ENCODE measurements at places on chromosomes 7 and 10.

DNA sequence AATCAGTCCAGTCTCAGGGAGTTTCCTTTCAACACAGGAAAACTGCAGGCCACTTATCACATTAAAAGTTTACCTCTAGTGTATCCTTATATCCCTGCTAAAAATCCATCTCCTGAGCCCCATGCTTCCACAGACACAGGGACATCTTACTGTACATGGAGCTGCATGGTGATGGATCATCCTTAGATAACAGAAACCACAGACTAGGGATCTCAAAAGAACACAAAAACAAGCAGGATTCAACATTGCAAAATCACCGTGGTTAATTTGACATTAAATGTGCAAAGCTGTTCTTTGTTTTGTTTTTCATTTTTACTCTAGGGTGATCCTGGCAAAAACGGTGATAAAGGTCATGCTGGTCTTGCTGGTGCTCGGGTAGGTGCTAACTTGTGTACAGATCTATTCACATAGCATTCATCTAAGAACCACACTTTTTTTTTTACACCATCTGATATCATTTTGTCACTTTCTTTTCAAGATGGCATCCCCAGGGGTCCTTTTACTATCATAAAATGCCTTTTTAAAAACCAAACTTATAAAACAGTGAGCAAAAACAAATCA, 18.1 kb downstream of the COL1A2 start:
- DNase-seq: no peak

DNA sequence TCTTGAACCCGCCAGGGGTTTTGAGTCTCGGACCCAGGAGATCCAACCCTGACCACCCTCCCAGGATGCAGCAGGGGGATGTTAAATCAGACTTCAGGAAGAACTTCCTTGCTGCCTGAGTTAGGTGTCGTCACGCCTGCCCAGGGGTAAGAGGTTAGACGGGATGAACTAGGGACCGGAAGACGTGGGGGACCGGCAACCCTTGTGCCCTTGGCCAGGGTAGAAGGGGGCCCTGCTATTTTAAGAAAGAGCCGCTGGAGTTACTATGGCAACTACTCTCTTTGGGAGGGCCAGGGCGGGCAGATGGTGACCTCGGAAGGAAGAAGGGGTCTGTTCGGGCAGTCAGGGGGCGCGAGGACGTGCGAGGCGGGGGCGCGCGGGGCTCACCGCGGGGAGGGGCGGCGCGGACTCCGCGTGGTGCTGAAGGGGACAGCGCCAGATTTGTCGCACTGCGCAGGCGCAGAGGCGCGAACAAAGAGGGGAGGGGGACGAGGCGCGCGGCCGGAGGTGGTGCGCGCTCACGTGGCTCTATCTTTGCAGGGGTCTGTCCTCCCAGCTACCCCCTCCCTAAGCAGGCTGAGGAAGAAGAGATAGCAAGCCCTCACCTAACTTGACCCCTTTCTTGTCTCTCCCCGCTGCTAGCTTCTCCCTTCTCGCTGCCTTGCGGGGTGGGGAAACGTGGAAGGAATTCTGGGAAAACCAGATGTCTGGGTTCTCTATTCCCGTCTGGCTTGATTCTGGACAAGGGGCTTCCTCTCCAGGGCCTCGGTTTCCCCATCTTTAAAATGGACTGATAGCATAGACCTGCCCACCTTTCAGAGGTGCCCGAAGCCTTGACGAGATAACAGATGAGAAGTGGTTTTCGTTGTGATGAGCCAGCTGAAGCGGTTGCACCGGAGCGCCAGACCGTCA, 940 bp upstream of the PSD start:
- no peak for DNase-seq

- no peak for DNase-seq
Measured at GRCh38 chr10:45239642-45240041, 75.8 kb downstream of the OR13A1 start.

DNA sequence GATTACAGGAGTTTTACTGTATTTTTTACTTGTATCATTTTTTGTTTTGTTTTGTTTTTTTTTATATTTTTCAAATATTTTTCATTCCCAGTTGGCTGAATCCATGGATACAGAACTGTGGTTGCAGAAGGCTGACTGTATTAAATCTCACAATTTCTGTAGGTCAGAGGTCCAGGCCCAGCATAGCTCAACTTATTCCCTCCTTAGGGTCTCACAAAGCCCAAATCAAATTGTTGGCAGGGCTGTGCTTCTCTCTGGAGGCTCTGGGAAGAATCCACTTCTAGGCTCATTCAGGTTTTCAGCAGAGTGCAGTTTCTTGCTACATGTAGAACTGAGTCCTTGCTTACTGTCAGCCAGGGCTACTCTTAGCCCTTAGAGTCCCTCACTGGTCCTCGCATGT, 22.6 kb downstream of the TSPAN14 start:
- no peak for DNase-seq

DNA sequence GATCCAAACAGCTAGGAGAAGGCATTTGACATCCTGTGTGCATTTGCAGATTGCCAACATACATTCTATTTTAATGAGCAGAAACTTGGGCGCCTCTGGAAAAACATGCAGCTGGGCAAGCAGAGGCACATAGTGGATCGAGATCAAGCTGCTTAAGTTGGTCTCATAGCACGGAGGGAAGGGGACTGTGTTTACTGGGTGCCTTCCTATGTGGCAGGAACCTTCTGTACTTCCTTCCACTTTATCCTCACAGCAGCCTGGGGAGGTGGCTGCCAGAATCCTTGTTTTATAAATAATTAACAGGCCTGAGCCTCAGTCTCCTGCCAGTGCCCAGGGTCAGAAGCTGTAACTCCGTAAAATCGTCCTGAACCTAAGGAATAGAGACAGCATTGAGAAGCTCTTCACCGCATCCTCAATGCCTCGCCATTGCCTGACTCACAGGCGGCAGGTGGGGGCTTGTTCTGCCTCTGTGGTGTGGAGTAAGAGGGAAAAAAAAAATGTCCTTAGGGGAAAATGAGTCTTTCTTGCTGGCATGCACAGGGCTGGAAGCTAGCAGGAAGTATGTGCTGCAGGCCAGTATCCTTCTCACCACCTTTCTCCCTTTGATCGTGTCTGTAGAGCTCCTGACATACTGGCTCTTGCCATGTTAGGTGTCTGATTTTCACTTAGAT, 6.2 kb downstream of the VWA2 start:
- DNase-seq: no peak

- no peak for DNase-seq
Measured at GRCh38 chr10:70432561-70433263, 8.8 kb downstream of the NODAL start.

DNA sequence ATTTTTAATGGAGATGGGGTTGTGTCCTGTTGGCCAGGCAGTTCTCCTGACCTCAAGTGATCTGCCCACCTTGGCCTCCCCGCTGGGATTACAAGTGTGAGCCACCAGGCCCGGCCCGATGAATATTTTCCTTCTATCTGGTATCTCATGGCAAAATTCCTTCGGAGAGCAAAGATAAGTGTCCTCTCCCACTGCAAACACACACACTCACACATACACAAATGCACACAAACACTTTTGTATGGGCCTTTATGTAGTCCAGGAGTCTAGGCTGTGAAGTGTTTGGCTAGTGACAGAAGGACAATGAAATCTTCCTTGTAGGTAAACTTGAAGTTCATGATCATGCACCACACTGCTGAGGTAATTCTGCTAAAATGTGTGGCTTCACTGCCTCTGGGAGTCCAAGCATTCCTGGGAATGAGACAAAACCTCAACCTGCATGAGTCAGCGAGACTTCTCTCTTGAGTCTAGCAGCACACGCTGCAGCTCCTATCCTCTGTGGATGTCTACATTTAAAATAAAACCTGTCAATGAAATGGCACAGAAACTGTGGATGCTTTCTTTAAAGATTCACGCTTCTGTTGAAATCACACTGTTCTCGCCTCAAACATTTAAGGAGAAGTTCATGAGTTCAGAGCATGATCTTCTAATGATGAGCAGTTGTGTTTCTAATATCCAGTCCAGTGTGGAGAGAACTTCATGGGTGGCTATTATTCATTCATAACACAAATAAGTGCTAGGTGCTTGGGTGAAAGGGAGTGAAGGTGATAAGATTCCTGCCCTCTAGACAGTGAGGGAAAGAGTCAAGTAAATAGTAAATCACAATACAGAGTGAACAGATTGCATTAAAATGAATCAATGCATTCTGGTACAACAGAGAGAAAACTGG, 96.5 kb downstream of the NRP1 start:
- no peak for DNase-seq

DNA sequence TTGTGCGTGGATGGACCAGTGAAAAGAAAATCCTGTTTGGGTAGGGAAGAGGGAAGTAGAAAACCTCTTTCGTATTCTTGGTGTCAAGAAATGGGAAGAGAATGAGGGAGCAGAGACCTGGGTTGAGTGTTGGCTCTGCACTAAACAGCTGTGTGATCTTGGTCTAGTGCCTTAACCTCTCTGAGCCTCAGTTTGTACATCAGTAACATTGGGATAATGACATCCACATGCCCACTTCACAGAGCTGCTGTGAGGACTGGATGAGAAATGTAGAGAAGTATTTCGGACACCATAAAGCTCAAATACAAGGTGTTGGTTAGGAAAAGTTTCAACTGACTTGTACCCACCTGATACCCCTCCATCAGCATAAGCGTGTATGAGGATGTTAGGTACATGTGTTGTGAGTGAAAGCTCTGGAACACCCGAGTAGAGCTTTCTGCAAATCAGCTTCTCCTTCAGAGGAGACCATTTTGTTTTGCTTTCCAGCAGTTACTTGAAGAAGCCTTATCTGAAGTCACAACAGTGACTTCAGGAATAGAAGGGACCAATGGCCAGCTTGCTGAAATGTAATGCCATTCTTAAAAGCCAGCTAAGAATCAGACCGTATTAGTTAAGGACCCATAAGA, 11.2 kb downstream of the TRIM56 start:
- no peak for DNase-seq

- DNase-seq: no peak
Measured at GRCh38 chr10:508726-509125, 180.7 kb downstream of the DIP2C start.

GRCh38 chr7:122302761-122303530, 1.6 kb downstream of the FEZF1 start:
- no peak for DNase-seq

- no peak for DNase-seq
Measured at GRCh38 chr7:102036958-102037357, 219.5 kb downstream of the CUX1 start.

DNA sequence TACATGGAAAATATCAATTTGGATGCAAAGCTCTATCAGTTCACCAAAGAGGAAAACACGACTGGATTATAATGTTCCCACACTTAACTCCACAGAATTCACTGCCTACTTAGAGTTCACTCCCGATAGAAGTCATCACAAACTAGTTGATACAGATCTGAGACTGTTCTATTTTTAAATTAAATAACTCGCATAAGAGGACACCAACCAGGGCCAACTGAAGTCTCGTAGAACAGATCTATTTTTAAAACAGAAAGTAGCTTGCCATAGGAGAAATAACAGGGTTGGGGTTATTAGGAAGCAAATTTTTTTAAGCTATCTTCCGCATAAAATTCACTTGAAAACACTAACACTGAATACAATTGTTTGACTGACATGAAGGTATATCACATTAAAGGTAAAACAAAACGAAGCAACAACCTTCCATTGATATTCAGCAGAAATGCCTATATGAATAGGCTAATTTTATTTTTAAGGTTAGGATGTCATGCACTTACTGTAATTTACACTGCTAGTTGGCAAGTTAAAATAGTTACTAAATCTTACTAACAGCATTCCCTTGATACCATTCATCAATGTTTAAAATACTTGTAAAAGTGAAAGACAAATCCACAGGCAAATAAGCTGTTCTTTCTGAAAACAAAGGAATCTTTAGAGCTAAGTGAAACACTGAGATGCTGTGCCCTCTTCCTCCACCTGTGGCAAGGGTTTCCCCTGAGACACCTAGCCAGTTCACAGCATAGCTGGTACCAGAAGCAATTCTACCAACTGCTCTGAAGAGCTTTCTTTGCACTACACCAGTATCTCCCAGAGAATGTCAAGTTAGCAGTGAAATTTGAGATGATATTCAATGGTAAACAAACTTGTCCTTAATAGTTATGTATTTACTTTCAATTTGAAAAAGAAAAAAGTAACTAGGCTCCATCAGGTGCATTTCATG, 186.7 kb upstream of the ANK3 start:
- no peak for DNase-seq

DNA sequence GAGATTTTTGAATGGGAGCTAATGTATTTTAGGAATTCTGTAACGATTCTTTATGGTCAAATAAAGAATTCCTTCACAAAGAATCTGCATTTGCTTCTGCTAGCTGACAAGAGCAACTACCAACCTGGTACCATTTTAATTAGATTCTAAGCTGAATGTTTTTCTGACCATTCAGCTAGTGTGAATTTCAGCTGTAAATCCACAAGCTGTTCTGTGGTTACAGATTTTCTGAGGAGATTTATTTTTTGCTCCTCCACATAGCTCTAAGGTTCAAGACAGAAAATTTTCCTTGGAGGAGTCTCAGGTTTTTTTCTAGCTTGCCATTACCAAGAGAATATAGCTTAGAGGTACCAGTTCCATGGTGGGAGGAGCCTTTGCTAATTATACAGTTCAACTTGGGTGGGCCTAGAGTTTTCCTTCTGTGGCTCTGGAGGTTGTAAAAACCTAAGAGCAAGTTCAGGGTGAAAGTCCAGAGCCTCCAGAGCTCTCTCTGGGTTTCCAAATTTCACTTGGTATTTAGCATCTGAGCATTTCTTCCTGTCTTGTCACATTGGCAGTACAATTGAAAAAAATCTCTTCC, 120.1 kb downstream of the JAZF1 start:
- no peak for DNase-seq

DNA sequence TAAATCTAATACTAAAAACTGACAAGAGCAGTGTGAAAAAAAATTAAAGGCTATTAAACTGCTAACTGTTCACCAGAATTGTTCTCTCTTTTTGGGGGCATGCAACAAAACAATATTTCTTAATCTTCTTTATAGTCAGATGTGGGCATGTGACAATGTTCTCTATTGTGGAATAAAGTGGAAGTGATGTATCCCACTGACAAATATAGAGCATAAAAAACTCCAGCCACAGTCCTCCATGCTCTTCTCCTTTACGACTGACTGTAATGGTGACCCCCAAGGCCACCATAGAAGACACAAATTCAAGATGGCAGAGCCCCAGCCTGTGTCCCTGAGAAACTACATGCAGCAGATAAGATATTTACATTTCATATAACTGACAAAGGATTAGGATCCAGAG, 11.6 kb upstream of the CCDC6 start:
- no peak for DNase-seq

- DNase-seq: no peak
Measured at GRCh38 chr7:99842926-99843325, 15.1 kb downstream of the CYP3A43 start.

GRCh38 chr7:14071045-14071444, 81.6 kb upstream of the ETV1 start:
- no peak for DNase-seq

DNA sequence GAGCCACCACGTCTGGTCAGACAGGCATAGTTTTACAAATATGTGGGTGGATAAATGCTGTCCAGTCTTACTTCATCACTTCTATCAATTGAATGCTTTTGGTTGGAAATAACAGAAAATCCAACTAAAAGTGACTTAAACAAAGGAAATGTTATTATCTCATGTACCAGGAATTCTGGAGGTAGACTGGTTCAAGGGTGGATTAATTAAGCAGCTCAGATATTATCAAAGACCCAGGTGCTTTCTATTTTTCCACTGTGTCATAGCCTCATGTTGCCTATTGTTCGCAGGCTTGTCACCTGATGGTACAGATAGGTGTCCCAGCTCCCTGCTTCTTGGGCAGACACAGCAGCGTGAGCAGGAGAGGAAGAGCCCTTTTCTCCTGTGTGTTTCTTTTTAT, 156.1 kb upstream of the CTBP2 start:
- no peak for DNase-seq

All from stimulated activated CD8-positive, alpha-beta memory T cell treated with anti-CD3 and anti-CD28 coated beads, Interleukin-2, amount 100 ng/mL, for 1 hour (primary cell).